ENCODE measurements at places on chromosomes 5 and 9.

DNA sequence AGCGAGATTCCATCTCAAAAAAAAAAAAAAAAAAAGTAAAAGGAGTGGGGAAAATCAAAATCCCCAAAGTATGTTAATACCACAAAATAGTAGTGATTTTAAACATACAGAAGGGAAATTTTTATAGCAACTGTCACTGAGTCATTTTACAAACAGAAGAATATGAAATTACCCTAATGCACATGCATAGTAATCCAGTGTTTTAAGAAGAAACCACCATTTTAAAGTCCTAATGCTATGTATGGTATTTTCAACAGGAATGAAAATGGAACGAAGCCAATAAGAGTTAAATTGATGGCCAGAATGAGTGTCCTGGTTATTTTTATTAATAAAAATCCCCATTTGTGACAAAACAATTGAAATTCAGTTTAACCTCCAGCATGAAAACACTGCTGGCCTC lies 26.7 kb upstream of the NXNL2 start:
- no peak for DNase-seq

DNA sequence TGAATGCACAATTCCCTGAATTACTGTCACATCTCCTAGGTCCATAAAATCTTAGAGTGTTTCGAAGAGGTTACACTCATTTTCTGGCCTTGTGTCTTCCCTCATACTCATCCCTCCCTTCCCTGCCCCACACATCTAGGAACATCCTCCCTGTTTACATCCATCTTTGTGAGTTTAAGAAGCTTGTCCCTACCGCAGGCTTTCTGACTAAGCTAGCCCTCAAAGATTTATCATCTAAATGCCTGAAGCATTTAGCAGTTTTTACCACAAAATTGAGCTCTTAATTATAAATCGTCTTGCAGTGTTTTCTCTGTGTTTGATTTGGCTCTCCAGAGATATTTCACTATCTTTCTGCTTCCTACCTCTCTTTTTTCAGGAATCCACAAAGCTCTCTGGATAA lies 374.8 kb downstream of the KIAA0825 start:
- DNase-seq = no peak

- DNase-seq = no peak
These were observed 189.8 kb downstream of the PCSK1 start for GRCh38 chr5:96243203-96243602.

- DNase-seq = no peak
These were observed 161.9 kb upstream of the RAI14 start for GRCh38 chr5:34494111-34494755.

GRCh38 chr9:137703842-137704508 lies 85.2 kb downstream of the EHMT1 start:
- no peak for DNase-seq

GRCh38 chr5:73378070-73378469 lies 70.5 kb downstream of the FOXD1 start:
- no peak for DNase-seq

- no peak for DNase-seq
These were observed 53.5 kb upstream of the PTPN3 start for GRCh38 chr9:109551651-109552050.

DNA sequence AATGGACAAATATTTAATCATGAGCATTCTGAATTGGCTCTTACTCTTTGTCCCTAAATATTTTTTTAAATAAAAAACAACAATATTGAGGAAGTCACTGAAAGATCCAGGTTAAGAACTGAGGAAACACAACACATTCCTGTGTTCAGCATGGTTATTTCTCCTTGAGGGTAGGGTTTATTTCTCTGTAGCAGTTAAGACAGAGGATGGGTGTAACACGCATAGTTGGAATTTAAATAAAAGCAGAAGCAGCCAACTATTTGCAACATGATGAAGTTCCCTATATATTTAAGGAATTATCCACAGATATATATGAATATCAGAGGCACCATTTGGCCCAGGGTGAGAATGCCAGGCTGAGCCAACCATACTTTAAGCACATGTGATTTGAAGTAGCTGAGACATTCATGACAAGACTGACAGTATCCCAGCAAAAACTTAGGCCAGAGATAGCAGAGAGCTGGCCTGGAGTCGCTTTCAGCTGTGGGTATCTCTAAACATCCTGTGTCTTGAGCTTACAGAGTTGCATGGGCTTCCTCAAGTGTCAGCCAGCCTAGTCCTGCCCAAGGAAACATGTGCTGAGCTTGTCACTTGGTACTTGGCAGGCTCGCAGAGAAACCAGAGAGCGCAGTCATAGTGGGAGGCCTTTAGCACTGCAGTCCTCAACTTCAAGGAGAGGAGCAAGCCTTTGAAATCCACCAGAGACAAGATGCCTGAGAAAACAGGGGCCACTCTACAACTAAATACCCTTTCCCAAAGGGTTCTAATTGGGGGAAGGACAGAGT lies 43.6 kb downstream of the SEMA5A start:
- DNase-seq = no peak

DNA sequence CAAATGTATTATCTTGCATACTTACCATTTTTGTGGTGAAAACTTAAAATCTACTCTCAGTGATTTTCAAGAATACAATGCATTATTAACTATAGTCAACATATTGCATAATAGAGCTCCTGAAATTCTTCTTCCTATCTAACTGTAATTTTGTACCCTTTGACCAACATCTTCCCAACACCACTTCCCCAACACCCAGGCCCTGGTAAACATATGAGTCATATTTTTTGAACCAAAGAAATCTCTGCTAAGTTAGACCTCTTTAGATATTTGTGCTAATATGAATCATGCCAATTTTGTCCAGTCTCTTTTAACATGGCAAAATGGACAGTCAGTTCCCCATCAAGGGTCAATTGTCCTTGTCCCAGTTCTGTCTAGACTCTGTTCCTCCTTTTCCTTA lies 18.5 kb upstream of the RGS7BP start:
- no peak for DNase-seq

Data from SHP77 (cell line).